ENCODE measurements at places on chromosomes 1 and 21. TPM values are rescaled to one million over a fixed set of nuclear protein-coding genes. Genes with fewer than 3 reads are reported as not detected.

Gene EPHB2
- 57.4 TPM for total RNA-seq

Gene FMOD
- total RNA-seq, result 33.8 TPM

Gene VTCN1
- total RNA-seq, result not detected

Gene KCNJ10
- total RNA-seq, result not detected

Gene KCNJ15
- total RNA-seq, result not detected

Gene ADORA1
- not detected for total RNA-seq

Gene RGS4
- total RNA-seq, result not detected

Gene NTRK1
- total RNA-seq, result not detected

DNA sequence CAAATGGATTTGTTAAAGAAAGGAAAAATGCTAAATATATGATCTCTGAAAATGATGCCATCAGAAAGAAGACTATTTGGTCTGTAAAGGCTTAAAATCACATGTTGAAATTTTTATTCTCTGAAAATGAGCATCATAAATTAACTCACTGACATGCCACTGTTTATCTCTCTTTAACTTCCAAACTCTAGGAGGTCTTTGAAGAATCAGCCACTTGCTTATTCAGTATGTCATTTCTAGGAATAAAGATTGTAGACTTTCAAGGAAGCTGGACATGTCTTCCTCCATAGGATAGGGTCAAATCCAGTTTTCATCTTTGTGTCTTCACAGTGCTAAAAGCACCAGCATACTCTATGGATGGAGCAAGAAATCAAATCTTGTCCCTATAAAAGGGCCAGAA is 147.6 kb downstream of the FMN2 start:
- no peaks in the 10 kb centered on the region for H3K36me3 ChIP-seq
- no peaks in the 10 kb centered on the region for H3K4me1 ChIP-seq
- no peaks in the 10 kb centered on the region for H3K27me3 ChIP-seq

- peaks cover 16% of the 10 kb centered on the region for H3K4me1 ChIP-seq
- no peaks in the 10 kb centered on the region for H3K27me3 ChIP-seq
- no peak overlapping the region for H3K4me3 ChIP-seq
- peak; percentile 85 for DNase-seq
- no peak overlapping the region for H3K27ac ChIP-seq
These were observed 4.6 kb downstream of the DMAP1 start for GRCh38 chr1:44217809-44218410.

DNA sequence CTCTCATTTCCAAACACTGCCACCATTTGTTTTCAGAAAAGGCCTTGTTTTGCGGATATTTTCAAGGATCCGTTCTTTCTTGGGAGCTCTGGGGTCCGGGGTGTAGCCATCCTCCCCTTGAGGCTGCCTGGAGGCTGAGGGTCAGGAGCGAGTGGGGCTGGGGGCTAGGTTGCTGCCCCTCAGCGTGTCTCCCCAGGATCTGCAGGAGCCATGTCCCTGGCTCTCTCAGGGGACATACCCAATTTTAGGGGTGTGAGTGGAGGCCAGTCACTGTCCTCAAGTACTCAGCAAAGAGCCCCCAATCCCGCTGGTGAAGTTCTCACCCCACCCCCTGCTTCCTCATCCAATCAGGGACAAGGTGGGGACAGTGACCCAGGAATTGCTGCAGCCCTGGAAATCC is 15.0 kb upstream of the PRDM16 start:
- no peaks in the 10 kb centered on the region for H3K36me3 ChIP-seq
- H3K27ac ChIP-seq, result no peak overlapping the region
- H3K27me3 ChIP-seq, result no peaks in the 10 kb centered on the region
- H3K4me1 ChIP-seq, result no peaks in the 10 kb centered on the region
- H3K4me3 ChIP-seq, result no peak overlapping the region
- no peak for DNase-seq

- peak overlapping the region; percentile 10 for H3K4me3 ChIP-seq
- peaks cover 5% of the 10 kb centered on the region for H3K27me3 ChIP-seq
- no peaks in the 10 kb centered on the region for H3K36me3 ChIP-seq
- H3K27ac ChIP-seq, result no peak overlapping the region
- DNase-seq, result no peak
These were observed 8.0 kb upstream of the BARHL2 start for GRCh38 chr1:90724926-90725656.

- H3K27ac ChIP-seq, result no peak overlapping the region
- no peak for DNase-seq
- H3K36me3 ChIP-seq, result no peaks in the 10 kb centered on the region
- no peaks in the 10 kb centered on the region for H3K27me3 ChIP-seq
- H3K4me1 ChIP-seq, result no peaks in the 10 kb centered on the region
These were observed 245.3 kb downstream of the DISC1 start for GRCh38 chr1:231871878-231872277.

DNA sequence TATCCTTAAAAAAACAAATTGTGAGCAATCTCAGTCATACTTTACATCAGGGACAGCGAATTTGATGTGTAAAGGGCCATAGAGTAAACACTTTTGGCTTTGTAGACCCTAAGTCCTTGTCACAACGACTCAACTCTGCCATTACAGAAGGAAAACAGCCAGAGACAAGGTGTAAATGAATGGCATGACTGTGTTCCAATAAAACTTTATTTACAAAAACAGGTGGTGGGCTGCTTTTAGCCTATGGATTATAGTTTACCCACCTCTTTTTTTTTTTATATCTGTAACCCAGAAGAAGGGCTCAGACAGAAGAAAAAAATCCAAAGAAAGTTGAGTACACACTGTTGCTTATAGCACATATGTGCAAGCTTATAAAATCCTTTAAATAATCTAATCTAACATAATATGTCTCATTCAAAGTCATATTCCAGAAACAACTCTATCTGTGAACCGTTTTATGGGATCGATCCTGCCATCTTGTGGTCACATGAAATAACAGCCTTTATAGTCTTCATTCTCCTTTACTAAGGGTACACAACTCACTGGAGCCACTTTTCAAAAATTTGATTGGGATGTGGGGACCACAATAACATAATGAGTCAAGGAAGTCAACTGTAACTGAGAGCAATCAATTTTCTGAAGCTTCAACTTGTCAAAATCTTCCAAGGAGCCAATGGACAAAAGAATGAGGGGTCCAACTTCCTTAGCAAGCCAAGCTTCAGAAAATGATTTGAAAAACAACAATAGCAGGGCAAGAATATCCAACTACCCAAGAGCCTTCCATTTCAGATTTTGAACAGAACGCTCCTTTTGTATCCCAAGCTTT is 142.2 kb upstream of the KRTAP19-8 start:
- no peaks in the 10 kb centered on the region for H3K4me1 ChIP-seq
- H3K27ac ChIP-seq, result no peak overlapping the region
- no peaks in the 10 kb centered on the region for H3K27me3 ChIP-seq
- DNase-seq, result no peak
- no peak overlapping the region for H3K4me3 ChIP-seq

DNA sequence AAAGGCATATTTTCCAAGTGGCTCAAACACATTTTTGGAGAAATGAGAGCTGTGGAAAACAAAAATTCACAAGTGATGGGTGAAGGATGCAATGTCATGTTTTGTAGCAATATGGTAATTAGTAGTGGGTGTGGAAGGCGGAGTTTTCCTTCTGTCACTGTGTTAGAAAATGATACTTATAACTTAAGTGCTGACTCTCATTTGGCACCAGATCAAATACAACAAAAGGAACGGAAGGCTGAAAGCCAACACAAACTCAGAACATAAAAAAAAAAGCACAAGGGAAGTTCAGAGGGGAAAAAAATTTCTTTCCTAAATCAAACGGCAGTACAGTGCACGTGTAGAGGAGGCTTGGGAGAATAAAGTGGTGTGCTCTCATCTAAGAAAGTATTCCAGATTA is at the start of gene TNFSF18:
Gene TNFSF18, minus strand, starts transcription at position 77 of the 400 bp plus-strand sequence. Its CDS starts 45 bp downstream, at position 32.
- DNase-seq, result no peak
- H3K4me3 ChIP-seq, result no peak within 1 kb of the TSS
- H3K27me3 ChIP-seq, result no peaks in the 10 kb centered on the region
- H3K4me1 ChIP-seq, result no peaks in the 10 kb centered on the region

GRCh38 chr1:9275567-9276034 is 17.1 kb upstream of the SPSB1 start:
- H3K27ac ChIP-seq, result peak overlapping the region; percentile 59
- H3K4me1 ChIP-seq, result no peaks in the 10 kb centered on the region

DNA sequence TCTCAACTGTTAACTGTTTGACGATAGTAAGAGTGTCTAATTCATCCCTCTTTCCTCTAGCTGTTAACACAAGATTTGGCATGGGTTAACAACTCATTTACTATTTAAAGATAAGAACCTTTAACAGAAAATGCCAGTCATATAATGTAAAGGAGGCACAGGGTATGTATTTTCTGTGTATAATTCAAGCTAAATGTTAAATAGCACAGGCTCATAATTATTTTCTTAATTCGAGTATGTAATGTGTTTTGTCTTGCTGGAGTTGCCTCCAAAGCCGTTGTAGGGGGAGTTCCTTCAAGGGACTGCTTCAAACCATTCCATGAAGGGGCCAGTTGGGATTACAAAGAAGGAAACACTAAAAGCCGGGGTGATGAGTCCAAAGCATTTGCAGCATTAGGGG is 111.5 kb downstream of the NCAM2 start:
- DNase-seq, result no peak
- H3K4me3 ChIP-seq, result no peak overlapping the region
- no peaks in the 10 kb centered on the region for H3K27me3 ChIP-seq
- no peak overlapping the region for H3K27ac ChIP-seq
- H3K36me3 ChIP-seq, result no peaks in the 10 kb centered on the region

GRCh38 chr21:15063081-15063813 is 1.6 kb downstream of the NRIP1 start:
- DNase-seq, result no peak
- no peaks in the 10 kb centered on the region for H3K36me3 ChIP-seq
- H3K27ac ChIP-seq, result peak overlapping the region; percentile 98
- peak overlapping the region; percentile 93 for H3K4me3 ChIP-seq

DNA sequence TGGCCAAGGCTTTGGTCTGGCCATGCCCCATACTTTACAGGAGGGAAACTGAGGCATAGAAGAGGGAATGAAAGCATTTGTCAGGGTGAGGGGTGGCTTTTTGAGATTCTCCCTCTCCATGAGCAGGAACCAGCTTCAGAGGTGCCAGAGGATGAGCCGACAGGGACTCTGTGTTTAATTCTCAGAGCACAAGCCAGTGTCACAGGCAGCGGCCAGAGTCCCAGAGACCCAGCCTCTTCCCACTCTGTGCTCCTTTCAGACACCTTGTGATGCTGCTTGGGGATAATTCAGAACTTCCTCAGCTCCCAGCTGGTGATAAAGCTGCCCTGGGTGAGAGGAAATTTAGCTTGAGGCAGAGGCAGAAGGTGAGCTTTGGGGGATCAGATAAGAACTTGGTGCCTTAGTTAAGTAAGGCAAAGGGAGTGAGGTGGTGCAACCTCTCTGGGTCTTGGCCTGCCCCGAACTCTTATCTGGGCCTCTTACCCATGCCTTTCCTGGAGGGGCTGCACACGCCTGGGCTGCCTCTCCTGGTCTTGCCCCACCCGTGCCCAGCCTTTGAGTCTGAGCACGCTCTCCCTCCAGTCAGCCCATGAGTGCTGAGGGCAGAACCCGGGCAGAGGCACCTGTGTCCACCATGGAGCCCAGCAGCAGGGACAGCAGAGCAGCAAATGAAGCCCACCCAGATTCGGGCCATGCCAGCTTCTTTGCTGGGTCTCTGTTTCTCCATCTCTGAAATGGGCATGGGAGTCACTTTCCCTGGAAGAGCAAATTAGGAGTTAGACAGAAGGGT is 175.6 kb upstream of the C1orf174 start:
- H3K4me1 ChIP-seq, result no peaks in the 10 kb centered on the region
- no peak overlapping the region for H3K4me3 ChIP-seq
- H3K36me3 ChIP-seq, result no peaks in the 10 kb centered on the region
- H3K27me3 ChIP-seq, result no peaks in the 10 kb centered on the region

GRCh38 chr1:56370513-56370912 is 208.8 kb downstream of the PLPP3 start:
- no peaks in the 10 kb centered on the region for H3K27me3 ChIP-seq
- DNase-seq, result no peak
- no peaks in the 10 kb centered on the region for H3K36me3 ChIP-seq
- no peak overlapping the region for H3K27ac ChIP-seq

DNA sequence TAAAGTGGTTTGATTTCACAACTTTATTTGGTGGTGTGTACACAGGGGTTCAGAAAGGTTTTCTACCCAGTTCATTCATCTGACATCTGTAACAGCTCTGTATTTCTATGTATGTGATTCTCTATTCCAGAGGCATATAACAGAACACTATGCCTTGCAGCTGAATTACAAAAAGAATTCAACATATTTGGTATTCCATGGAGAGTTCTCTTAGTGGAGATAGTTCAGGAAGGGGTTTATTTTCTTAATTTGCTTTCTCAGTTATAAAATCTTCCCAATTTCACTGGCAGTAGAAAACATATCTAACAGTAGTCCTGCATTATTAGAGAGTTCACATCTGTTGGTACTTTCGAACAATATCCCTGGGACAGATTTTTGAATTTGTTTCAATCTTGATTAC is 207.9 kb upstream of the LYPLAL1 start:
- H3K27me3 ChIP-seq, result no peaks in the 10 kb centered on the region
- H3K4me3 ChIP-seq, result no peak overlapping the region
- H3K27ac ChIP-seq, result no peak overlapping the region
- DNase-seq, result no peak
- H3K36me3 ChIP-seq, result no peaks in the 10 kb centered on the region

GRCh38 chr1:21874778-21875547 is 62.1 kb downstream of the HSPG2 start:
- H3K4me3 ChIP-seq, result no peak overlapping the region
- DNase-seq, result no peak
- no peaks in the 10 kb centered on the region for H3K36me3 ChIP-seq
- H3K27ac ChIP-seq, result no peak overlapping the region
- H3K4me1 ChIP-seq, result peaks cover 6% of the 10 kb centered on the region
- H3K27me3 ChIP-seq, result no peaks in the 10 kb centered on the region

GRCh38 chr1:156025876-156026275 is 5.1 kb upstream of the SSR2 start:
- H3K4me3 ChIP-seq, result no peak overlapping the region
- no peaks in the 10 kb centered on the region for H3K27me3 ChIP-seq
- DNase-seq, result no peak
- H3K36me3 ChIP-seq, result no peaks in the 10 kb centered on the region

GRCh38 chr1:169928438-169929209 is 34.9 kb upstream of the SCYL3 start:
- H3K27ac ChIP-seq, result no peak overlapping the region
- H3K36me3 ChIP-seq, result no peaks in the 10 kb centered on the region
- no peaks in the 10 kb centered on the region for H3K27me3 ChIP-seq

- H3K4me3 ChIP-seq, result no peak overlapping the region
- DNase-seq, result no peak
- no peak overlapping the region for H3K27ac ChIP-seq
- H3K36me3 ChIP-seq, result no peaks in the 10 kb centered on the region
- no peaks in the 10 kb centered on the region for H3K4me1 ChIP-seq
These were observed 330.0 kb downstream of the SETD4 start for GRCh38 chr21:35730325-35730724.

DNA sequence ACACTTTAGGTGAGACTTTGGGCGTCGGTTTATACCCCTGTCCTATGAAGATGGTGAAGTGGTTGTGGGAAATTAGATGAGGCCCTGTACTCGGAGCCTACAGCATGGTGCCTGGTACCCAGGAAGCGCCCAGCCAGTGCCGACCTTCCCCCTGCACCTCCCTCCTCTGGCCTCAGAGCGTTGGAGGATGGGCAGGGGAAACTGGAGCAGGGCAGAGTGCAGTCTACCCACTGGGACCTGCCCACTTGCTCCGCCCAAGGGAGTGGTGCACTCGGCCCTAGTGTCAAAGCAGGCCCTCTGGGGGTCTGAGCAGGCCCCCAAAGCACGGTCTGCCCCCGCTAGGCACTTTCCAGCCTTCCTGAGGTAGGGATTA is 13.0 kb upstream of the TTC22 start:
- no peak overlapping the region for H3K27ac ChIP-seq
- no peaks in the 10 kb centered on the region for H3K27me3 ChIP-seq
- no peaks in the 10 kb centered on the region for H3K36me3 ChIP-seq
- no peaks in the 10 kb centered on the region for H3K4me1 ChIP-seq
- DNase-seq, result peak; percentile 85
- H3K4me3 ChIP-seq, result peak overlapping the region; percentile 38
